ENCODE measurements at places on chromosomes 13 and 19. TPM values are rescaled to one million over a fixed set of nuclear protein-coding genes. Genes with fewer than 3 reads are reported as not detected.

DNA sequence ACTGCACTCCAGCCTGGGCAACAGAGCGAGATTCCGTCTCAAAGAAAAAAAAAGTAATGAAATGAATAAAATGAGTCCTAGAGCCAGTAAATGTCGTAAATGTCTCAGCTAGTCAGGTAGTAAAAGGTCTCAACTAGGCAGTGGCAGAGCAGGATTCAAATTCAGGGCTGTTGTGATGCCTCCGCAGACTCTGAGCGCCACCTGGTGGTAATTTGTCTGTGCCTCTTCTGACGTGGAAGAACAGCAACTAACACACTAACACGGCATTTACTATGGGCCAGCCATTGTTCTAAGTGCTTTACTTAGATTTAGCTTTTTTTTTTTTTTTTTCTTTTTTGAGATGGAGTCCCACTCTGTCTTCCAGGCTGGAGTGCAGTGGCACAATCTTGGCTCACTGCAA is 30.2 kb downstream of the CYP2F1 start:
- peak; percentile 82 for DNase-seq

DNA sequence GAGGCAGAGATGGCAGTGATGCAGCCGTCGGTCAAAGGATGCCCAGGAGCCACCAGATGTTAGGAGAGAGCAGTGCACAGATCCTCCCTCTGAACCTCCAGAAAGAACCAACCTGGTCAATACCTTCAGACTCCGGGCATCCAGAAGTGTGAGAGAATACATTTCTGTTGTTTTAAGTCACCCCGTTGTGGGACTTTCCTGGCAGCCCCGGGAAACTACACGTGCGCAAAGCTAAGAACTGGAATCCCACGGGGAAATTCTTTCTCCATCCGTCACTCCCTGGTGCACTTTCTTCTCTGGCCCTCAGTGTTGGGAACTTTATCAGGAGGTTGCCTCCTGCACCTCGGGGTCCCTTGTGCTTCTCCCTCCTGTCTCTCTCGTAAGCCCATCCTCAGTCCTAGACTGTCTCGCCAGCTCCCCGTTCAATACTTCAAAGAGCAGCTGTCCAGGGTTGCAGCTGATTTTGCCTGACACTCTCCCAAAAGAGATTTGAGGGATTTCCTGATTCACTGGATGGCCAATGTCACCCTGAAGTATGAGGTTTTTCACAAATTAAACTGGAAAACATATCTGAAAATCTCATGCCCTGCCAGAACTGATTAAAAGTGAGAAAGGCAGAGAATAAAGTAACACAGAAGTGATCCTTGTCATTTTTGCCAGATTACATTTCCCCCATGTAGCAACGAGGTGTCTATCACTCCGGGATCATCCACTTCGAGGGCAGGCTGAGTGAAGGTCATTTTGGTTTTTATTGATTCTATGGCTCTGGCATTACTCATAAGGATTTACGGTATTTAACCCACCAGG is 136.8 kb downstream of the DCT start:
- DNase-seq: no peak

- no peak for DNase-seq
Measured at GRCh38 chr13:112444416-112445399, 68.6 kb downstream of the SPACA7 start.

GRCh38 chr19:4399812-4400134 is 574 bp downstream of the SH3GL1 start:
- no peak for DNase-seq

GRCh38 chr19:30898353-30899103 is 450.7 kb downstream of the TSHZ3 start:
- DNase-seq: no peak

GRCh38 chr19:1389033-1389940 is 5.6 kb downstream of the NDUFS7 start:
- no peak for DNase-seq

The ADGRL1 gene
- total RNA-seq: 6.5 TPM

The TNFSF9 gene
- 3.8 TPM for total RNA-seq

The ZNF836 gene
- total RNA-seq: 8.3 TPM

The LGALS14 gene
- total RNA-seq: not detected

The TMEM91 gene
- 6.7 TPM for total RNA-seq

The OLFM2 gene
- not detected for total RNA-seq

- DNase-seq: no peak
Measured at GRCh38 chr13:35388441-35389355, 87.8 kb downstream of the MAB21L1 start.

DNA sequence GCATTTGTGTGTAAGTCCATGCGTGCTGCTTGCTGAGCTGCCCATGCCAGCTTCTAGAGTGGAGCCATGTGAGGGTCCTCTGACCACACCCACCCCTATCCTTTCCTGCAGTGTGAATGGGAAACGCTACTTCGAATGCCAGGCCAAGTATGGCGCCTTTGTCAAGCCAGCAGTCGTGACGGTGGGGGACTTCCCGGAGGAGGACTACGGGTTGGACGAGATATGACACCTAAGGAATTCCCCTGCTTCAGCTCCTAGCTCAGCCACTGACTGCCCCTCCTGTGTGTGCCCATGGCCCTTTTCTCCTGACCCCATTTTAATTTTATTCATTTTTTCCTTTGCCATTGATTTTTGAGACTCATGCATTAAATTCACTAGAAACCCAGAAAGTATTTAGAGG is 10.3 kb downstream of the TBCB start:
- DNase-seq: no peak

DNA sequence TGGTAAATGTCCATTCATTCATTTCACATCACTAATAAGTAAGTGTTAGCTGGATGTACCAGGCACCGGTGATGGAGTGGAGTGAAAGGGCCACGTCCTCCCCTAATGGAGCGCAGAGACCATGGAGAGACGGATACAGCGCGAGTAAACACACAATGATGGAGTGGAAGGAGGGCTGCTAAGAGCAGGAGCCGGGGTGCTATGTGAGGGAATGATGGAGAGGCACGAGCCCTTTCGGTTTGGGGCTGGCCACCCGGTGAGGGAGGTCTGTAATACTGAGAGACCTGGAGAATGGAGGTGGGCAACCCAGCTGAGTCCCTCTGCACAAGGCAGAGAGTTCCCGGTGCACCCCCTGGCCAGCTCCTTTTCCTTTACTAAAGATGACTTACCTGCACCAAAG is 53.7 kb downstream of the PEPD start:
- DNase-seq: no peak

- no peak for DNase-seq
Measured at GRCh38 chr13:40191186-40191980, 475.1 kb downstream of the FOXO1 start.

- no peak for DNase-seq
Measured at GRCh38 chr13:97339988-97340749, 93.8 kb upstream of the RAP2A start.

DNA sequence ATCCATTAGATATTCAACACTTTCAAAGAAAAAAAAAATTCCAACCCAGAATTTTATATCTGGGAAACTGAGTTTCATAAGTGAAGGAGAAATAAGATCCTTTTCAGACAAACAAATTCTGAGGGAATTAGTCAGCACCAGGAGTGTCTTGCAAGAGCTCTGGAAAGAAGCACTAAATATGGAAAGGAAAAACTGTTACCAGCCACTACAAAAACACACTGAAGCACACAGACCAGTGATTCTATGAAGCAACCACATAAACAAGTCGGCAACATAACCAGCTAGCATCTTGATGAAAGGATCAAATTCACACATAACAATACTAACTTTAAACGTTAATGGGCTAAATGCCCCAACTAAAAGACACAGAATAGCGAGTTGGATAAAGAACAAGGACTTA is 368.4 kb upstream of the MIR17HG start:
- no peak for DNase-seq

- no peak for DNase-seq
Measured at GRCh38 chr19:46860846-46861690, at the start of gene ARHGAP35. TSS of gene ARHGAP35 (plus strand) at chr19:46860997. CDS start at chr19:46918676, 57,679 bp downstream.

The TTYH1 gene
- 0.31 TPM for total RNA-seq

Measured in natural killer cell treated with Interleukin-12 subunit alpha and Interleukin-12 subunit beta and Interleukin-15 and Interleukin-18, amount 100 ng/mL, for 72 hours (primary cell).